ENCODE measurements at places on chromosomes 5 and 9.

GRCh38 chr5:77795846-77796245 is 19.7 kb upstream of the TBCA start:
- no peak for DNase-seq

- DNase-seq, result no peak
These were observed 17.0 kb upstream of the ADAM19 start for GRCh38 chr5:157592594-157592993.

DNA sequence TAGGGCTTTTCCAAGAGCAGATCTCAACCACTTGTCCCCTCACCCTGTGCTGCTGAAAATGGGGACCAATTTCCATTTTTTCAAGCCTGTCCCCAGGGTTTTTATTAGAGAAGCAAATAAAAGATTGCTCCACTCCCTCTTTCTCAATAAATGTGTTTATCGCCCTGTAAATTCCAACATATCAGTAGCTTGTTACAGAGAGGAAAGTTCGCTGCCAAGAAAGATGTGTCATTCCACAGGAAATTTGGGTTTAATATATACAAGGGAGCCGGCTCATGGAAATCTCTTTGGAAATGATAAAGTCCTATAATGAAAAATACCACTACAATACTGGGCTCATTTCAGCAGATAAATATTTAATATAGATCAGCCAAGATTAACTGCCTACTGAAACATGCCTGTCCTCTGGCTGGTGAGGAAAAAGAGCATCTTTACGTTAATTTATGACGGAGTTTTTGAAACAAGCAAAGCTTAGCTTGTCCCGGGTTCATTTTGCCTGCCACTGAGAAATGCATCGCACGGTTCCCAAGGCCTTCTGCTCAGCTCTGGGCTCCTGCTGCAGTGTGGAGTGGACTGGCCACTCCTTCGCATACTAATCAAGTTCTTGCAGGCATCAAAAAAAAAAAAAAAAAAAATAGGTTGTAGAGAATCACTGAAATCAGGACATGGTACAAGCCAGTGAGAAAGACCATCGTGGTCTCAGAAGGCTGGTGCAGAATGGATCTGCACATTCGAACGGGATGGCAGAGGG is 84.5 kb downstream of the BRINP1 start:
- DNase-seq, result no peak

GRCh38 chr9:6973762-6974161 is 216.0 kb downstream of the KDM4C start:
- DNase-seq, result no peak

DNA sequence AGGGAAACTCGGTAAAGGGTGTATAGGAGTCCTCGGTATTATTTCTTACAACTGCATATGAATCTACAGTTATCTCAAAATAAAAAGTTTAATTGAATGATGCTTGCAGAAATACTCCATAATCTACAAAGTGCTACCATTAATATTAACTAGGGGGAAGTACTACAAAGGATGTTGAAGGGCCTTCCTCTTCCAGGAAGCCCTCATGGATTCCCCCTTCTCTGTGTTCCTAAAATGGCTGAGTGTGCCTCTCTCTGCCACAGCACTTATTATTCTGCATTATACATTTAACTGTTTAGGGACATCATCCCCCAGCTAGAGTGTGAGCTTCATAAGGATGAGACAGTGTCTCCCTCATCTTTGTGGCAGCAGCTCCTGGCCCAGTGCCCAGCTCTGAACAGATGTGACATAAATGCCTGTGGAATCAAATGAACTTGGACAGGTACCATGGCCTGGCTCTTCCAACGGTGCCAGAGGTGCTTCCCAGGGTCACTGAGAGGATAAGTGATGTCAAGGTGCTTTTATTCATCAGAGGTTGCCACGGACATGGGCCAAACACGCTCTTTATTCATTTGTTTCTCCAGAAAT is 99.5 kb downstream of the PAX5 start:
- no peak for DNase-seq

GRCh38 chr5:24623031-24623430 is 21.7 kb downstream of the CDH10 start:
- no peak for DNase-seq

GRCh38 chr5:30572279-30572678 is 621.2 kb upstream of the CDH6 start:
- no peak for DNase-seq

DNA sequence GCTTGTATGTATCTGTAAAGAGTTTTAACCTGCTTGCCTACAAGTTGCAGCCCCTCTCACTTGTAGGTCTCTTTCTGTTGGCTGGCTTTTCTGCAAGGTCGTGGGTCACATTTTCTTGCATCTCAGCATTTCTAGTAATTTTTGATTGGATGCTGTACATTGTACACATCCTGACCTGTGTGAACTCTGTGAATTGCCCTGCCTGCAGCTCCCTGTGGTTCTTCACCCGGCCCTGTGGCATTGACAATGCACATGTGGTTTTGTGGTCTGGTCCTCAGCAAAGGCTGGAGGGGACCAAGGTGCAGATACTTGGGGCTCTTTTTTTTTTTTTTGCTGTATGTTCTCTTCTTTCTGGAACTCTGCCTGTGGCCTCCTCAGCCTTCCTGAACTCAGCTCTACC is 53.6 kb downstream of the WNK2 start:
- no peak for DNase-seq

- DNase-seq, result no peak
These were observed 1.3 kb downstream of the PHYHD1 start for GRCh38 chr9:128921881-128922763.
